Stomach (tissue), 19 donors: ENCODE measurements at places on chromosomes 4 and X.

- DNase-seq = peak; percentile 11
These were observed 1.5 kb downstream of the SLC10A4 start for GRCh38 chr4:48484494-48485168.

GRCh38 chrX:4655743-4656142 is 942.3 kb upstream of the PRKX start:
- no peak for DNase-seq

- DNase-seq = no peak
These were observed 1077.3 kb downstream of the RAPGEF2 start for GRCh38 chr4:160180211-160180610.

- no peak for DNase-seq
These were observed 5.5 kb downstream of the GSTCD start for GRCh38 chr4:105714071-105714521.

DNA sequence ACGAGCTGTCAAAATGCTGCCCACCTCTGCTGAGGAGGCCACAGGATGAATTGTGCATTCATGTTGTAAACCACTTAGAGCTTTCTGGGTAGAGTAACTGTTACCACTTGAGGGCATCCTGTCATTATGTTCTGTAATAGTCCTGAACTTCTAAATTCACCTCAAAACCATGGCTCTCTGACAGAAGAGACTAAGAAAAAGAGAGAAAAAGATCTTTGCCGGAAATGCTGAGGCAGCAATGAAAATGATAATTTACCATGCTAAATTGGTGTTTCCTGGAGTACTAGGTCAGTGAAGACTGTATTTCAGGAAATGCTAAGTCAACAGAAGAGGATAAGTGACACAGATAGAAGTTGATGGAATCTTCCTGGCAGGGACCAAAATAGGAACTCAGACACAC is 942.3 kb upstream of the SLIT2 start:
- no peak for DNase-seq

DNA sequence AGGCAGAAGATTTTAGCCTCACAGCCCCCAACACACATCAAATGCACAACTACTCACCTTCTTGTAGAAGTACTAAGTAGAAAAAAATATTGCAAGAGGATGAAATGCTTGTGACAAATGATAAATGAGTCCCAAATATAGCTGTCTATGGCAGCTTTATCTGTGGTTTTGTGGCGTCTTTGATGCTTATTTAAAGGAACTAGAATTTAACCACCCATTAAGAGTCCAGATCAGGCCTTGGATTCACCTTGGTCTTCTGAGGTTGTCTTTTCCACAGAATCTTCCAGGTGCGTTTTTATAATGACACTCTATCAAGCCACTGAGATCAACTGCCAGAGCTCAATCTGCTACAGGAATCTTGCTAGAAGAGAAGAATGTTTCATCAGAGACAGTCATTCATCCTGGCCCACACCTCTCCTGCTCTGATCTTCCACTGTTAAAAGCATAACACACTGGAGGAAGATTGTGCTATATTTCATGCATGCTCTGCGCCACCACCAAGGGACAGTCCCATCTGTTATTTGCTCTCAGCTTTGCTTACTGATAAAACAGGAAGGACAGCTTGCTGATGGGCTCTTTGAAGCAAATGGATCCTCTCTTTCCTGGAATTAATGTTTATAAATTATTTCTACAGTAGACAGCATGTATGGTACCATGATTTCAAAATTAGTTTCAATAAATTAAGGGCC is 144.1 kb downstream of the SLC7A11 start:
- no peak for DNase-seq

DNA sequence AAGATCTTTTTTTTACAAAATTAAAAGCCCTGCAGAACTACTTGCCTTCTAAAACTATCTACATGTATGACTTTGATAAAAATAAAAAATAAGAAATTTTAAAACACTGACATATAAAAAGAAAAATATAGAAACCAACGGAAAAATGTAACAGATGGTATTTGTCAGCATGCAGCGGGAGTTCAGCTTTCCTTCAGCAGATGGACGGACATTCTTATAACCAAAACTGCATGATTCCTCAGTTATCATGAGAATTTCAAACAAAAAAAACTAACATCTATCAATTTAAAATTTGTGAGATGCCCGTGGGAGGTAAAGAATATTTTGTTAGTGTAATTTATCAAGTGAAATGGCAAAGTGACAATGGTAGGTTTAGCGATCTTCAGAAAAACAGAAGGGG is 23.2 kb downstream of the RWDD4 start:
- no peak for DNase-seq

DNA sequence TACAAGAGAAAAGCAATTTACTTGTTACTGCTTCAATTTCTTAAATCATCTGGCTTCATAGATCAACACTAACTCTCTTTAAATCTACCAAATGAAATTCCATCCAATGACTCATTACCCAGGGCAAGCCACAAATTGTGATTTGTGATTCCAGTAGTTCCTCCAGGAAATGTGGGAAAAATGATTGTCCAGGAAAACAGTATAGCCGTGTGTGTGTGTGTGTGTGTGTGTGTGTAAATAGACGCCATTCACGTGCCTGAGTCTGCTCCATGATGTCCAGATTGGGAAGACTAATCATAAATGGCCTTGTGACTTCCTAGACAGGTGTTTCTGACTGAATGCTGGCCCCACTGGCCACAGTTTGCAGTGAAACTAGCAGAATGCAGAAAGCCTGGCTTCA is 121.3 kb downstream of the HS6ST2 start:
- DNase-seq = peak; percentile 24

- DNase-seq = no peak
These were observed 2618.6 kb downstream of the ARAP2 start for GRCh38 chr4:33625748-33626147.

DNA sequence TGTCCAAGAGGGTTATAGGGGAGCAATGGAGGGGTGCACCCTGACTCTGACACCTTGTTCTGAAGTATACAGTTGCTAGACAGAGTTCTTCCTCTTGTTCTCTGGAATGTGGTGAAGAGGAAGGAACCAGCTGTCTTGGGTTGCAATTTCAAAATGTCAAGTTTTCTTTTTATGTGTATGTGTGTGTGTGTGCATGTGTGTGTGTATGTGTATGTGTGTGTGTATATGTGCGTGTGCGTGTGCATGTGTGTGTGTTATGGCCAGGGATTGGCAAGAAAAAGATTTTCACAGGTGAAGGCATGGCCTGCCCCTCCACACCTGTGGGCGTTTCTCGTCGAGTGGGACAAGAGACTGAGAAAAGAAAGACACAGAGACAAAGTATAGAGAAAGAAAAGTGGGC is 81.6 kb upstream of the ADGRA3 start:
- no peak for DNase-seq

- DNase-seq = no peak
These were observed 28.1 kb downstream of the MCUB start for GRCh38 chr4:109588176-109588575.
